ENCODE measurements at places on chromosomes 2 and 18.

DNA sequence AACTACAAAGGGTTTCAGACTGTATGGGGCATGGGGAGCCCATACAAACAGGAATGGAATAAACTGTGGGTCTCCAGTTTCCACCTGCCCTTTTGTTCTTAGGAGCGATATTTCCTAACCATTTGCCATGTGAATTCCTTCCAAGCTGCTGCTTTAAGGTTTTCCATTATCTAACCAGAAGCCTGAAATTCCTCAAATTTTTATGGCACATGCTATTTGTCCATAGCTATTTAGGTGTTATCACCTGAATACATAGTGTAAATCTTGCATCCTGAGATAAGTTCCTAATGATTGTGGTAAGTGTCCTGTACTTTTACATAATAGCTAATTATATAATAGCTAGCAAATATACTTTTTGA lies 17.4 kb upstream of the PAIP2B start:
- DNase-seq = no peak

DNA sequence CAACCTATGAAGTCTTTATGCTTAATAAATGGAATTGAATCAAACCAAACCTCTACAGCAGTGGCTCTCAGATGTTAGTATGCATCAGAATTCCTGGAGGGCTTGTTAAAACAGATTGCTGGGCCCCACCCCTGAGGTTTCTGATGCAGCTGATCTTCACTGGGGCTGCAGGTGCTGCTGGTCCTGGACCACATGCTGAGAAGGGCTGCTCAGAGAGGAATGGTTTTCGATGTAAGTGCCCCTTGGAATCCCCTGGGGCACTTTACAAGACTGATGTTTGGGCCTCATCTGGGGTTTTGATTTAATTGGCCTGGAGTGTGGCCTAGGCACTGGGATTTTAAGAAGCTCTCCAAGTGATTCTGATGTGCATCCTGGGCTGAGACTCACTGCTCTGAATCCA lies 403.8 kb upstream of the HS6ST1 start:
- no peak for DNase-seq

DNA sequence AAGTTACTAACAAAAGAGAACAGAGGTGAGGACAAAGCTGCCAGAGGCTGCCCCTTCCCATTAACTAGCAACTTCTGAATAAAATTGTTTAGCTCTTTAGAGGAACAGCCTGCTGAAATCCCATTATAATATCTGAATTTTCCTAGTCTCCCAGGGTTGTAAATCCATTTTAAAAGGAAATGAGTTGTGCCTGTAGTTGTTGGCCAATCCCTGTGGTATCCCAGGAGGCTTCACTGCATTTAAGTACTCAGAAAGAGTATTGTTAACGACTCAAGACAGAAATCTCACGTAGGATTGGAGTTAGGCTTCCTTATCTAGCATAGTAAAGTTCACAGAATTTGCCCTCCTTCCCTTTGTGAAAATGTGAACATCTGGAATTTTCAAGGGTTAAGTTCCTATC lies 8.9 kb downstream of the LAPTM4A start:
- no peak for DNase-seq

- DNase-seq = no peak
Measured at GRCh38 chr2:206982360-206982955, 43.1 kb downstream of the CPO start.

- DNase-seq = no peak
Measured at GRCh38 chr2:231388725-231389346, 6.7 kb upstream of the B3GNT7 start.

DNA sequence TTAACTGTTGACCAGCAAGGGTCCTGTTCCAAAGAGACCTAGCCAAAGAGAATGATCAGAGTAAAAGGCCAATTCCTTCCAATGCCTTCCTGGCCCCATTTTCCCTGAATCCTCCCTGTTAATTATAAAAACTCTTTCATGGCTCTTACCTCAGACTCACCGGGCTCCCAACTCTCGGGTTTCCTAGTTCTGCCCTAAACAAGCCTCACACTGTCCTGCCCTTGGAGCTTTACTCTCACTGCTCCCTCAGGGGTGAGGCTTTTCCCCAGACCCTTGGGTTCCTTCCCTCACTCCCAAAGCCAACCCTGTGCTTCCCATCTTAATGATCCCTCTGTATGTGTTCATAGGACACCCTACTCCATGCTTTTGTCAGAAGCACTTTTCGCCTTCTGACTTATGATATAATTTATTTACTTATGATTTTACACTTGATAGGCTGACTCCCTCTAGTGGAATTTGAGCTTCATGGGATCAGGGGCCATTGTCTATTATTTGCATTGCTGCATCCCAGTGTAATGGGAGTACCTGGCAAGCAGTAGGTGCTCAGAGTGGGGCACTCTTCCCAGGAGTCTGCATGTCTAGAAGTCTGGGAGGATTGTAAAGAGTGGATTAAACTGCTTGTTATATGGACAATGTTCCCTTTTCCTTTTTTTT lies 29.9 kb upstream of the ZNG1B start:
- no peak for DNase-seq

GRCh38 chr2:168178520-168179324 lies 68.7 kb downstream of the STK39 start:
- DNase-seq = no peak

All from right lobe of liver (tissue), 6 donors.